AG08395 (cell line): ENCODE measurements at places on chromosomes 16 and 17.

DNA sequence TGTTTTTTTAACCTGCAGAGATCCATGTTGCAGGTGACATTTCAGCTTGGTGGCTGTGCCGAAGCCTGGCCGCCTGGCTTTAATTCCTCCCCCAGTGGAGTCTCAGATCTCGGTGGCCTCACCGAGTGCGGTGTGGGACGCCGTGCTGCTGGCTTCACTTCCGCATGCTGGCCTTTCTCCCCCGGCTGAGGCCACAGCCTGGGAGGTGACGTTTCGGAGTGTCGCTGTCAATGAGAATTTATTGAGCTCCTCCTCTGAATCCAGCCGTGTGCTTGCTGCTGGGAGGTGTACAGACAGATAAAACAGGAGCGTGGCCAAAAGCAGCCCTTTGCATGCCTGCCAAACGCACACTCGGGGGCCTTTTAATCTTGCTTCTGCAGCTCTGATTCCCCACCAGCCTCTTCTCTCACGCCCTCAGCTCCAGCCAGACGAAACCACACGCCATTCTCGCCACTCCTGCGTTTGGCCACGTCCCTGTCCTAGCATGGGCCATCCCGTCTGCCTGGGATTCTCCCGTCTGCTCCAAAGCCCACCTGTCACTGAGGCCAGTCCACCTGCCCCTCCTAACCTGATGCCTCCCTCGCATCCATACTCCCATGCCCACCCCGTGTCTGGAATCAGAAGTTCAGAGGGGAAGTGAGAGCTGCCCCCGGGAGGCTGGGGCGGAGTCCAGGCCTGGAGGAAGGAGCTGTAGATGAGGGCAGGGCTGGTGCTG, 3.6 kb downstream of the GSE1 start:
- no peak for DNase-seq

DNA sequence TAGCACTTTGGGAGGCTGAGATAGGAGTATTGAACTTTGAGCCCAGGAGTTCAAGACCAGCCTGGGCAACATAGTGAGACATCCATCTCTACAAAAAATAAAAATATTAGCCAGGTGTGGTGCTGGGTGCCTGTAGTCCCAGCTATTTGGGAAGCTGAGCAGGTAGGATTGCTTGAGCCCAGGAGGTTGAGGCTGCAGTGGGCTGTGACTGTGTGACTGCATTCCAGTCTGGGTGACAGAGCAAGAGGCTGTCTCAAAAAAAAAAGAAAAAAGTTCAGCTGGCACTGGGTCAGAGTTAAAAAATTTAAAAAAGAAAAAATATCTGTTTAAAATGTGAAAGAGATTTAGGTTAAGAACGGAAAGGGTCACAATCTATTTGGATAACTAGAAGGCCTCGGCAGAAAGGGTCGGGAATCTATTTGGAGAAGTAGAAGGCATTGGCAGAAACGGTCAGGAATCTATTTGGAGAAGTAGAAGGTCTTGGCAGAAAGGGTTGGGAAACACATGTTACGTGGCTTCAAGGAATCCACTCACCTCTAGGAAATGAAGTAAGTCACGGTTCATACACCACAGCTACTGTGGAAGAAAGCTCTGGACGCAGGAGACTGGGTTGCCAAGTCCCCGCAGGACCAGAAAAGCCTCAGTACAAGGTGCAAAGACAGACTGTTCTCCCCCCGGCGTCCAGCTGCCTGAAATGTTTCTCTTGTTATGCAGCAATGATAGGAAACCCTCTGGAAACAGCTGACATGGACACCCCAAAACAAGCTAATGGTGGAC, 25.3 kb downstream of the LMF1 start:
- no peak for DNase-seq

GRCh38 chr16:86508947-86509758, 1.2 kb upstream of the FOXF1 start:
- peak; percentile 75 for DNase-seq

GRCh38 chr17:3594976-3595375, 14.2 kb downstream of the TRPV1 start:
- no peak for DNase-seq

GRCh38 chr17:77145612-77146245, 5.0 kb downstream of the SEC14L1 start:
- DNase-seq, result peak; percentile 78

DNA sequence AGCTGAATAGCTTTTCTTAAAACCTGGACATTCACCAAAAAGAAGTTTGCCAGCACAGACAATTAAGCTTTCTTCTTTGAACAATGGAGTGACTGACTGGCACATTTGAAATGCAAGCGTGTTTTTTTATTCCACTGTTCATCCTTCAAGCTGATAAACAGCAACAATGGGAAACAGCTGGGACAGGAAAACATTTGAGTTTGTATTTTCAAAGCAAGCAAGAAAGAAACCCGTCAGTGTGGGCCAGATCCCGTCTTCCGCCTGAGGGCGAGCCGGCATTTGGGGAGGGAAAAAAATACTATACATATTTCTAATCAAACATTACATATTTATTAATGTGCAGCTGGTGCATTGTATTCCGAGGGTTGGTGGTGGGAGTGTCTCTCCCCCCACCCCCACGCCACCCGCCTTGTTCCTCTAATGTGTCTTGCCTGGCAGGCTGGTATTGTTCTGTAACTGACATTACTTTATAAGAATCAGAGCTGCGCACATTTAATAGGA, 94.3 kb downstream of the CYLD start:
- no peak for DNase-seq

GRCh38 chr16:66920924-66921680, 2.4 kb upstream of the CDH16 start:
- no peak for DNase-seq

GRCh38 chr17:69819316-69820087, 255.5 kb upstream of the KCNJ16 start:
- peak; percentile 40 for DNase-seq

- DNase-seq, result no peak
Observed at GRCh38 chr17:81884520-81884919, 6.9 kb downstream of the ALYREF start.

DNA sequence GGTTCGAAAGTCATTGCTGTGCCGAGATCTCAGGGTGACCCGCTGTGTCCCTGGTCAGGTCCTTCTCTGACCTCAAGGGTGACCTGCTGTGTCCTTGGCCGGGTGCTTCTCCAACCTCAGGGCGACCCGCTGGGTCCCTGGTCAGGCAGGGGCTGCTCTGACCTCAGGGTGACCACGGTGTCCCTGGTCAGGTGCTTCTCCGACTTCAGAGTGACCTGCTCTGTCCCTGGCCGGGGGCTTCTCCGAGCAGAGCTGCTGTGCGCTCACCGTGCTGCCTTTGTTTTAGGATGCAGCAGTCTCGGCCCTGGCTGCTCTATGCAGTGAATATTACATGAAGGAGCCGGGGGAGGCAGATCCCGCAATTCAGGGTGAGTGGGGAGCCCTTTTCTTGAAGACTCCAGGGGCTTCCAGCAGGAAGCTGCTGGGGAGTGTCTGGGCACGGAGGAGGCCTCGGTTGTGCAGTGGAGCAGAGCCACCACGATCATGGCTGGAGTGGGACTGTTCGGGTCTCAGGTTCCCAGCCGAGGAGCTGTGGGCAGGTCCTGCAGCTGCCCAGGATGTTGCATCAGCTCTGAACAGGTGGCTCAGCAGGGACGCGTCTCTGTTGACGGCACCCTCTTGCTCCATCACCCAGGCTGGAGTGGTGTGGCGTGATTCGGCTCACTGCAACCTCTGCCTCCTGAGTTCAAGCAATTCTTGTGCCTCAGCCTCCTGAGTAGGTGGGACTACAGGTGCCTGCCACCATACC, 83.7 kb upstream of the ZNF750 start:
- no peak for DNase-seq

DNA sequence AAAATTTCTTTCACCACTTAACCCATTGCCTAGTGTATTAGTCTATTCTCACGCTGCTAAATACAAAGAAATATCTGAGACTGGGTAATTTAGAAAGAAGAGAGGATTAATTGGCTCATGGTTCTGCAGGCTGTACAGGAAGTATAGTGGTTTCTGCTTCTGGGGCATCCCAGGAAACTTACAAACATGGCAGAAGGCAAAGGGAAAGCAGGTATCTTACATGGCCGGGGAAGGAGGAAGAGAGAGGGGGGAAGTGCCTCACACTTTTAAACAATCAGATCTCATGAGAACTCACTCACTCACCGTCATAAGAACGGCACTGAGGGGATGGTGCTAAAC, 931.4 kb upstream of the SOX9 start:
- DNase-seq, result no peak

- no peak for DNase-seq
Observed at GRCh38 chr17:73248532-73248931, 13.1 kb downstream of the CPSF4L start.

DNA sequence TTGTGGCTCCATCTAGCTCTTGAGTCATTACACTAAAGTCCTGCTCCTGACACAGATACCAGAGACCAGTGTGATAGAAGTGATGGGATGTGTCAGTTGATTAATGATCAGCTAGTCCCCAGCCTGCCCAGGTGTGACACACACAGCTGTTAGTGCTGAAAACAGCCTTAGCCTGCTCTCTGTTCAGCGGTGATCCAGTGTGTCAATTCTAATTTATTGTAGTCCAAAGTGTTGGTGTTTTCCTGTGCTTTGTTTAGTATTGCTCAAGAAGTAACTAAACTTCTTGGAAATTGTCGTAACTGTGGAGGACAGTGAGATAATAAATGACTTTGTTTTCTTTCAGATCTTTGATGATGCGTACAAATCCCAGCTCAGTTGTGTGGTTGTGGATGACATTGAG, 92.3 kb downstream of the WNT3 start:
- no peak for DNase-seq

GRCh38 chr17:17750881-17751280, 69.6 kb downstream of the RAI1 start:
- no peak for DNase-seq

DNA sequence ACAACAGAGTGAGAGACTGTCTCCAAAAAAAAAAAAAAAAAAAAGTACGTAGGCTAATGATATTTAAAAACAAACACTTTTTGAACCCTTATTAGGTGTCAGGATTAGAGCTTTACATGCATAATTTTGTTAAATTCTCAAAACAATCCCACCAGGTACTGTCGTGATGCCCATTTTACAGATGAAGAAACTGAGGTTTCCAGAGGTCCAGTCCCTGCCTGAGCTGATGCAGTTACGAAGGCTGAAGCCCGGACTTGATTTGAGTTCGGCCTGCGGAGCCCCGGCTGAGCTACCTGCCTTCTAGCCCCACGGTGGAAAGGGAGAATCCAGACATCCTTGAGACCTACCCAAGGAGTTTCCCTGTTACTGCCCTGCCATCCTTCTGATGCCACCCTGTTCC, 137.5 kb upstream of the EEF2KMT start:
- DNase-seq, result no peak

DNA sequence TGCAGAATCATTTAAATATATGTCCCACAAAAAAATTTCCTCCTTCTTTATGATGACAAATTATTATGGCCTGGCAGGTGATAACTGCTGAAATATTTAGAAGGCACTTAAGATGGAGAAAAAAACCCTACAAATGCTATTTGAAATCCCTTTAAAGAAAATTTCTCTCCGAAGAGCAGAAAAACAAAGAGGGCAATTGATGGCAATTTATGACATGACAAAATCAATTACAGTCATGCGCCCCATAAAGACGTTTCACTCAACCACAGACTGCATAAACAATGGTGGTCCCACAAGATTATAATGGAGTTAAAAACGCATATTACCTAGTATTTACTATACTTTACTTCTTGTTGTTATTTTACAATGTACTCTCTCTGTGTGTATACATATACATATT, 25.2 kb upstream of the KIF2B start:
- no peak for DNase-seq

DNA sequence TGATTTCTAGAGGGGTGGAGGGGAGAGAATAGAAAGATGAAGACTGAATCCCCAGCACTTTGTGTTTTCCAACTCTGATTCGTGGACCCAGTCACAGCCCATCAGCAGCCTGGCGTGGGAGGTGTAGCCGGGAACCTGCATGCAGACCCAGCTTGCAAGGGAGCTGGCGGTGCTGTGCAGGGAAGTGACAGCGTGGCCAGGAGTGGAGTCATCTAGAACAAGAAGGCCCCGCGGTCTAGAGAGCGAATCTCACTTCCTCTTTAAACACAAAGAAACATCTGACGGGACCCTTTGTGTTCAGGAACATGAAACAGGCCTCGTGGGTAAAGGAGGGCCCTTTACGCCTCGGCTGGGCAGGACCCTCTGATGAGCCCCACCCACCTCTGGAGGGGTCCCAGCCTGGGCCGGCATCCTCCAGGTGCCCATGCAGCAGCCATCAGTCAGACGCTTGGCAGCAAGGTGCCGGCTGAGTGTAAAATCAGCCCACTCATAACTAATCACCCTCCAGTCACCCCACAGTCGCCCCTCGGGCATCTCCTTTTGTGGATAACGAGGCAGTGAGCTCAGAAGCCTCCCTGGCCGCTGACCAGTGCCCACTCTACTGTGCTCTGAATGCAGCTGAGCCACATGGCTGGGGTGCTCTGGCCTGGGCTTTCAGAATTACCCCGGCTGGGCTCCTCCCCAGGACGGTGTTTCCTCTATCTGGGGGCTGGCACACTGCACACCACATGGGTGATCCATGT, 4.4 kb downstream of the SNAI3 start:
- DNase-seq, result no peak

- DNase-seq, result no peak
Observed at GRCh38 chr17:55238931-55239297, 25.8 kb upstream of the HLF start.

DNA sequence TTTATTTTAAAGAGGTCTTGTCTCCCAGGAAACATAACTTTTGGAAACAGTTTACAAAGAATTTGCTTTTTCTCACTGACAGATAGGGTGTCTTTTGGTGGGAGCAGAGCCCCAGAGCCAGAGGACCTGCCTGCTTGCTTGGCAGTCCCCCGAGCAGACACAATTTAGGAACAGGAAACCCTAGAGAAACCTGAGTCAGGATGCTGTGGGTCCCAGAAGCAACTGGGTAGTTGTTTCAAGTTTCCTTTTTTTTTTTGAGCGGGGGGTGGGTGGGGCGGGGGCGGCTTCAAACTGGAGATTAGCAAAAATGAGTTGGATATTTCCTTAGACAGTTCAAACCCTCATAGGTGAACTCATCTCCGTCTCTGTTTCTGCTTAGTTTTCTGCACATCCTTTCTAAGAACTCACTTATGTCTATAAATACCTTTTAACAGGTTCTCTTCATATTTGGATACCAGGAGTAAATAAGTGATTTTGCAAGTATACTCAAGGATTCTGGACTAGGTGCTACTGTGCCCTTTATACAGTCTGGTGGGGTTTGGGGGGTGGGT, 135.1 kb downstream of the PRKCA start:
- DNase-seq, result no peak

- peak; percentile 50 for DNase-seq
Observed at GRCh38 chr17:50117202-50118051, 12.5 kb downstream of the SAMD14 start.

- DNase-seq, result no peak
Observed at GRCh38 chr16:48188449-48189102, 32.8 kb upstream of the ABCC12 start.

- no peak for DNase-seq
Observed at GRCh38 chr16:56348168-56349085, 76.9 kb downstream of the AMFR start.
